ENCODE measurements at places on chromosomes 4 and X.

DNA sequence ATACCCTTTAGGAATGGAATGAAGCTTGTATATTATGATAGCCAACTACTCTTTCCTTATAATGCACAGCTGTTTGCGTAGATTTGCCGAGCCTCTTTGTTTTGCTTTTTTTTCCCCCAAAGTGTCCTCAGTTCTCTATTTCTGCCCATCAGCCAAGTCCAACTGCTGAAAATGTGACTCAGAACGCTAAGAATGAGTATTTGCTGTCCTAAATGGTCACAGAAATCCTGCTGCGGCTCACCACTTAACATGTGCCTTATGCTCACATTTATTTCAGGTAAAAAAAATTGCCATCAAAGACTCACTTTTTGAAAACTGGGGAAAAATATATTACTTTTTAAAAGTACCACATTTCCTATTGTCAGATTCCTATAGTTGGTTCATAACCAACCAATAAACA is 36.9 kb downstream of the GABRA4 start:
- no peak for DNase-seq

- DNase-seq: no peak
Measured at GRCh38 chr4:153877898-153878297, 89.0 kb upstream of the SFRP2 start.

DNA sequence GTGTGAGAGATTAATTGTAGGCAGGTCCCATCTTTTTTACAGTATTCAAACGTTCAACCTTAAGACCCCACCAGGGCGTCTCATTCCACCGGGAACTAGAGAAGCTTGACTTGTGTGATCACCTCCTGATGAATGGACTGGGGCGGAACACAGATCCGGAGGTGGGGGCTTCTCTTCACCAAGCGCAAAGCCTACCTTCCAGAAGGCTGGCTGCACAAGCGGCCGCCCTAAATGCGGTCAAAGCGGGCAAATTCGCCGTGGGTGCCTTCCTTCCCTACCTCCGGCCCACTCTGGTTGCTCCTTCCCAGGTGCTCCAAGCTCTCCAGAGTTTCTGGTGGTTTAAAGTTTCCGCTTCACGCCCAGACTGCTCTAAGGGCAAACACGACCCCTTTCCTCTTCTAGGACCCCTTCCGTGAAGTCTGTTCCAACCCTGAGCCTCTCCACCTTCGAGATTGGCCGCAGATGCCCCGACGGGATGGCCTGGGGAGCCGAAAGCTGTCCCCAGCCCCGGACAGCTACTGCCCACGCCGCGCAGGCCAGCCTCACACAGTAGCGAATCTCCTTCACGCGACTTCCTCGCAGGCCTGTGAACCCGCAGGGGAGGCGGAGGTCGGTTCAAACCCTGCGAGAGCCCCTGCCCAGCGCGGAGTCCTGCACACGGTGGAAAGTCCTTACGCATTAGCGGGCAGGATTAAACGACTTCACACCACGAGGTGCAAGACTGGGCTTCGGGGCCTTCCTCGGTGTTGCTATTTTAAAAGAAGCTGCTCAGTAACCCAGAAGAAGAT is 1.6 kb upstream of the WWC2 start:
- DNase-seq: no peak

DNA sequence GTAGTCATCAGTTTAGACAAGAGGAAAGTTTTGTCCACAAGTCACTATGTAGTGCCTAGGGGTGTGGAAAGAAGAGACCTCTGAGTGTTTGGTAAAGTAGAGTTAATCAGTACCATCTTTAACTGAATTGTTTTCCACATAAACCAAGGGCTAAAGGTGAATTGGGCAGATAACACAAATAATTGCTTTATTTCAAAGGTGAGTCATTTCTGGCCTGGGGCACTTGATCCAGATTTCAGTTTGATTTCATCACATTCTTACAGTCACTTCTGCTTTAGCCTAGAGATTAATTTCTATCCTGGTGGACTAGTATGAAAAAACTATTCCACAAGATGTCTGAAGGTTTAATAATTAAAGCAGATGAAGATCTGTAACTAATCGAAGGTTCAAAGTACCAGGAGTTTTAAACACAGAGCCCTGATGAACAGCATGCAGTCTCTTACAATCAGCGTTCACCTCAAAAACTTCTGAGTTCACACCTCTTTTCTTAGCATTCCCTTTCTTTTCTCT is 74.5 kb upstream of the BOD1L1 start:
- no peak for DNase-seq

GRCh38 chrX:68650491-68650890 is 3.0 kb downstream of the STARD8 start:
- no peak for DNase-seq

DNA sequence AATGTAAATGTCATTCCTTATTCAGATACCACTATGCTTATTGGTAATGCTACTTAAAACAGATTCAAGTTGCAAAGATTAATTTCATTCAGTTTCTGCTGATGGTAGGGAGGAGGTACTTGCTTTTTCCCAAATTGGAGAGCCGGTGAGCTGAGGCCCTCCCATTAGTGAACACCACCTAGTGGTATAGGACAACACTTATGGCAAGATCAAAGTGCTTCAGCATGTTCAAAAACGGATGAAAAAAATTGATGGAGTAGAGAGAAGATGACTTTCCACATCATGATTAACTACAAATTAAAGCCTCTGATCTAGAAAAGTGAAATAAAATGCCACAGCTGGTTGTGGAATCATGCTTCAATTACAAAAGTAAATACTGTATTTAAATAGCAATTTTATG is 112.9 kb downstream of the MBNL3 start:
- DNase-seq: no peak

DNA sequence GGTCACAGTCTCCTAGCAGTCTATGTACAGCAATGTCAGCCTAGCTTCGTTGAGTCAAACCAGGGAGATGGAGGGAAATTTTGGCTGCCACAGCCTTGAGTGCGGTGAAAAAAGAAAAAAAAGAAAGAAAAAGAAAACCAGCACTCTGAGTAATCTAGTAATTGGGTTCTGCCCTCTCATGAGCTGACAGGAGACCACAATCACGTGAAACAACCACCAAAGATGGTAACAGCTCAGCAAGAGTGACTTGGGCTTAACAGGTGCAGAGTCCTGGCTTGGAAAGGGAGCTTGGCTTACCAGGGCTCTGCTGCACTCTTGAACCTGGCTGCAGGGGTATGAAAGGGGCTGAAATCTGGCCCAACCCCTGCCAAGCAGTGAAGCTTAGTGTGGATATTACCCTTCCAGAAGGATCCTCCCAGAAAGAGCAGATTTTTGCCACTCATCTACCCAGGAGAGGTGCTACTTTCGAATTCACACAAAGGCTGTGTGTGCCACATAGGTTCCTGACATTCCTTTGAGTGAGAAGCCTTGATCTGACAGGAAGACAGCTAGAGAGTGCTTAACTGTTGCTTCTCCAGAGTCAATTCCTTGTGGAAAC is 350.3 kb downstream of the PTTG2 start:
- no peak for DNase-seq

- peak; percentile 79 for DNase-seq
Measured at GRCh38 chrX:47218280-47218919, at the start of gene CDK16. Gene CDK16, plus strand, starts transcription at chrX:47218681. Its CDS starts 4,877 bp downstream, at chrX:47223558.

DNA sequence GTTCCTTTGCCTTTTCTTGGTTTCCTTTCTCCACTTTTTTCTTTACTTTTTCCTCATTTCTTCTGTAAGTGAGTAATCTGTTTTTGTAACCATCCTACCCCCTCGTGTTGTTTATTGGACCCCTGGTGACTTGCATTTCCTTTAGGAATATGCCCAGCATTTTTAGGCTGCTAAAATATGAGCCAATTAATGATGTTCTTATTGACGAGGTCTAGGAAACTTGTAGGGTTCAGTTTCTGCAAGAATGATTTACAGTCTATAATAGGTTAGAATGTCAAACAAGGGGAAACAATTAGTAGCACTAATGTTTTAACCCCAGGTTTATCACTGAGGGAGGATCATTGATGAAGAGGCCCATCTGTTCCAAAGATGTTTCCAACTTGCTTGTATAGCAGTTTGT is 79.0 kb downstream of the CPE start:
- no peak for DNase-seq

GRCh38 chr4:168521721-168522120 is 24.9 kb downstream of the PALLD start:
- no peak for DNase-seq

DNA sequence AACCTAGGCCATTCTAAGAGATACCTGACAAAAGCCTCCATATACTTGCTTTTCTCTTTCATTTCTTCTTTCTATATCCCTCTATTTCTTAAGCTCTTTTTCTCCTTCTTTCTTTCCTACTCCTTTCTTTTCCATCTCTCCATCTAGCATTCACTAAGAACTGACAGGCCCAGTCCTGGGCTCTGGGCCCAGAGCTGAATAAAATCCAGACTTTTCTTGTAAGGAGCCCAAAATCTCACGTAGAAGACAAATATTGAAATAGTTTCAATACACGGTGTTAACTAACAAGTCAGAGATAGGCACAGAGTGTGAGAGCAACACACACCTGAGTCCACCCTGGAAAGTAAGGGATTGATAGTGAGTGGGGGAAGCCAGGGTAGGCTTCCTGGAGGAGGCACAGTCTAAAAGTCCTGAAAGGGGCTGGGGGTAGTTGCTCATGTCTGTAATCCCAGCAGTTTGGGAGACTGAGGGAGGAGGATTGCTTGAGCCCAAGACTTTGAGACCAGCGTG is 73.2 kb upstream of the EFNB1 start:
- DNase-seq: no peak

DNA sequence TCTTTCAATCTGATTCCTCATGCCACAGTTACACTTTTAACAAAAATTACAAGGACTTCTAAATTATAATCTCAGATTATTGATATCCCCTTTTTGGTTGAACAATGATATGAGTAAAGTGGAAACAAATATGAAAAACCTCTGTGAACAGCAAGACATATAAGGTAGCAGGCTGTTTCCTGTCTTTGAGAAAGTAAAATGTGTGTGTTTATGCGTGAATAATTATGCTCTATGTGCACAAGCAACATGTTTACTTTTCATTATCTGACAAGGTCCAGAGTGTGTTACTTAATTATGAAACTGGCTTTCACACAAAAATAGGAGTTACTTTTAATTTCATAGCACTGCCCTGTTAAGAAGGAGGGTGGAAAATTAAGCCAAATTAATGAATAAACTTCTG is 43.1 kb downstream of the DDIT4L start:
- DNase-seq: no peak

DNA sequence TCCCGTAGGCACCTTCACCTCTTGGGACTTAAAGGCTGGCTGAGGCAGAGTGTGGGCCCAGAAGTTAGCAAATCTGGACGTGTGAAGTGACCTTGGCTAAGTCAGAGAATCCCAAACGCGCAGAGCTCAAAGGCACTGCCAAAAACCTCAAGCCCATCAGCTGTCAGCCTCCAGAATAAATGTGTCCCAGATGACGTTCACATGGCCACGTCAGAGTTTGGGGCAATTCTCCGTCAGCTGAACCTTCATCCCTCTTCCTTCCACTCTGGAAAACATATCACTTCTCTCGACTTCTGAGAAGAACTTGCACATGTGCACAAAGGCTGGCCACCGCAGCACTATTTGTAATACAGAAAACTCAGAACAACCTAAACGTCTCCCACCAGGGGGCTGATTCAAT is 35.7 kb upstream of the APLN start:
- DNase-seq: no peak

DNA sequence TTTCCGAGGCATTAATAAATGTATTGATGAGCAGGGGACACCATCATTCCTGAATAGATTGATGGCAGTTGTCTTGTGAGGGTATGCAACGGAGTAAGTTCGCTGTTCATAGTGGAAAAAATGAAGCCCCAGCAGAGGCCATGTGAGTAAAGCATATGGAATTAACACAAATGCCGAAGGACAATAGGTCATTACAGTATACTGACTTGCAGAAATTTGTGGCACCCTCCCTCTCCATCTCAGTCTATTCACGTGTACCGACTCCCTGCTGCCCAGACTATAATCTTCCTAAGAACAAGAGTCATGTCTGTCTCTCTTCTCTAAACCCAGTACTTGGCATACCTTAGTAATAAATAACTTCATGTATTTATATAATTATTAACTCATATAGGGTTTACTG is 47.1 kb upstream of the PCDH10 start:
- DNase-seq: no peak

GRCh38 chr4:41022116-41022515 is 192.2 kb downstream of the APBB2 start:
- DNase-seq: no peak

DNA sequence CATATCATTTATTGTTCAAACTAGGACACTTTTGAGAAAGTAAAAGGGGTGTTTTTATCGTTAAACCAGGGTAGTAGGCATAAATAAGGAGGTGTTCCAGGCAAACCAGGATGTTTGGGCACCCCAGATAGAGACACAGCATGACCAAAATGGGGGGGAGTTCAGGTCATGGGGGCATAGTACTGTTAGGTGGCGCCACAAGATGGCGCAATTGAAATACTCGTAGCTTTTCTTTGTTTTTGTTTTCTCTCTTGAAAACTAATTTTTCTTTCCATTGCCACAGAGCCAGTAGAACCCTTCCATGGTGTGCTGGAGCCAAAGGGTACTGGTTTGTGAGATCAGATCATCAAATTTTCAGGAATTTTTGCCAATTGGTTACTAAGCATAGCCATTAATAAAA is 283.4 kb downstream of the BCOR start:
- no peak for DNase-seq

- no peak for DNase-seq
Measured at GRCh38 chrX:17431171-17431570, 56.2 kb downstream of the NHS start.

DNA sequence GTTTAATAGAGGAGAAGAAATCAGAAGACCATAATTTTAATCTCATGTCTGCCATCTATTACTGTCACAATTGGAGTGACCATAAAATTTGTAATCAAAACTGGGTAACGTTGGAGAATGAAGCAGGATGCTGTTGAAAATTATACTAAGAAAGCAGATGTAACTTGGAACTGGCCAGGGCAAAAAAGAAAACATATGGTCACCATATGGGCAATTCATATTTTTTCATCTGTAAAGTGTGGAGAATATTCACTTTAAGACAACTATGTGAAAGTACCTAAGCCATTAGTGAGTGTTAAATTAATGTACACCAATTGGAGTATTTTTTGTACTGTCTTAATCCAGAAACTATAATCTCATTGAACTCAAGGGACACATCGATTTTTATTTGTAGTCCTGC is 1008.0 kb downstream of the GLUD2 start:
- no peak for DNase-seq

DNA sequence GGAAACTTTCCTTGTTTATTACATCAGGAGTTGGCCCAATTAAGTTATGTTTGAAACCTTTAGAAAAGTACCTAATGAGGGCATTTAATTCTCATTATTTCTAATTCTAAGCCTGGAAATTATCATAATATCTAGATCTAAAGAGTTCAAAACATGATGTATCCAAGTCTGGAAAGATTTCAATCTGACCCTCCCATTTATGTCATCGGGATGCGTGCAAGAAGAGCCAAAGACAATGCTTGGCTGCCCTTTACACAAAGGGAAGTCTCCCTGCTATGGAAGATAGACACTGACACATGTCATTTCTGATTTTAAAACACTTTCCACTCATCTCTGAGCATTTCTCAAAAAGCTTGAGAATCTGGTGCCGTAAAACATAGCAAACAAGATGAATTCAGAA is 222.4 kb downstream of the ANTXR2 start:
- DNase-seq: no peak

- DNase-seq: peak; percentile 6
Measured at GRCh38 chrX:69995362-69996112, 54.2 kb downstream of the AWAT2 start.
